Renal cortical epithelial cell (primary cell): ENCODE measurements at places on chromosomes 1 and 21.

DNA sequence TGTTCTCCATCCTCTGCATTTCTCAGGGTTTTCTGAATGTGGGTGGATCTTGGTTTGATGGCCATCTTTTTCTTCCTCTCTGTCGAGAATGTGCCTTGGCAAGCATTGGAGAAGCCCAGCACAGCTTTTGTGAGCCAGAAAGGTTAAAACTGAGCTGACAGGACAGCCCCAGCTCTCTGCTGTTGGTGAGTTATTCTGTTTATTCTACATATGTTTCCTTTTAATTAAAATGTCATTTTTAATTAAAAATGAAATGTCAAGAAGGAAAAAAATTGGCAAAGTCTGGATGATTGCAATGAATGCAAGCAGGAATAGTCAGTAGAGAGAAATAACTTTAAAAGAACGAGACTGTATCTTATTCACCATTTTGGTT is 325.8 kb downstream of the PTBP2 start:
- no peak for DNase-seq

DNA sequence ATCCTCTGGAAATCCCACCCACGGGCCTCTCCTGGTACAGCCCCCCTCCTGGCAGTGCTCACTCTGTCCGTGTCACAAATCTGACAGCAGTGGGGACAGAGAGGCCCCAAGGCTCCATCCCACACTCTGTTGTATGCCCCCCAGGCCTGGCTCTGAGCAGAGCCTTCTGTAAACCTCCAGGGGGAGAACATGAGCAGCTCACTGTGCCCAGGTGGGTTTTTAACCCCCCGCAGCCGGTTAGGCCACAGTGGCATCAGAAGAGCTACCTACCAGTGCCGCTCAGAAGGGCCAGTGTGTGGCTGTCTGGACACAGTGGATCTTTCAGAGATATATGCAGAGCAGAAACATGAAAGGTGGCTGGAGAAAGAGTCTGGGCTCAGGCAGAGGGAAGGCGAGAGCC is 12.0 kb upstream of the GPR153 start:
- DNase-seq, result no peak

- DNase-seq, result peak; percentile 88
Measured at GRCh38 chr1:223713546-223714420, 1.4 kb downstream of the CAPN2 start.

DNA sequence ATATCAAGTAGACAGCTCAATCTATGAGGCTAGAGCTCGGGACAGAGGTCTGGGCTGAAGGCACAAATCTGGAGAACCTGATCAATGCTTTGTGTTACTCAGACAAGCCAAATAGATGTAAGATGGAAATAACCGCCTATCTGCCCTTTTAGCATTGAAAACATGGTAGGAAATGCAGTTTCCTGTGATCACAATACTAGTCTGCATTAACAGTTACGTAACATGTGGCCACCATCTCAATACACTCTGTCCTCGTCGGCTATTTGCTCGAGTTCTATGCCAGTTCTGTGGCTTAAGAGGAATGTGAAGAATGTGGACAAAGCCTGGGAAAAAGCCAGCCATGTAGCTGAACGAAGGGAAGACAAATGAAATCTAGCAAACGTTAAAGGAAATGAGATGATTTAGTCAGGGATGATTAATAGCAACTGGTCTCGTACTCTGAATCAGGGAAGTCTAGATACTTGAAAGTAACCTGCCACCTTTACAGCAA is 73.3 kb downstream of the HSF2BP start:
- peak; percentile 100 for DNase-seq

GRCh38 chr1:226511296-226511695 is 37.3 kb upstream of the STUM start:
- no peak for DNase-seq

DNA sequence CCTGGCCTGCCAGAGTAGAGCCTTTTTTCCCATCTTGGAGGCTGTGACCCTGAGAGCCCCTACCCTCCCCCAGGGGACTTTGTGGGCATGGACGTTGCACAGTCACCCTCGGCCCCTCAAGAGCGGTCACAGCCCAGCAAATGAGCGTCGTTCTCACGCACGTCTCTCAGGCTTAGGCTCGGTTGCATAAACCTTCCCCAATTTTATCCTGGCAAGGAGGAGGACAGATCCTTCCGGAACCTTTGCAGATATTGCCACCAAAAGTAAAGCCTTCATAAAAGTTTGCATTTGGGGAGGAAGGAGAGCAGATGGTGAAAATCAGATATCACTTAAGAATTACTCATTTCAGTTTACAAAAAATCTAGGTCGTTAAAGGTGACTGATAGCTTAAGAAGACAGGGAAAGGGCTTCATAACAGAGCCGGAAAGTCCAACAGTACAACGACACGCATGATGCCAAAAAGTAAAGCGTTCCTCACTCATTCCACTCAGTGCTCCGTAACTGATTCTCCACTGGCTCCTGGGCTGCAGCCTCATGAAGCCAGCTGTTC is 29.3 kb downstream of the PDE9A start:
- DNase-seq, result no peak

GRCh38 chr21:17416139-17416538 is 96.7 kb upstream of the CXADR start:
- no peak for DNase-seq

- no peak for DNase-seq
Measured at GRCh38 chr1:176243746-176244145, 36.7 kb upstream of the COP1 start.

- DNase-seq, result no peak
Measured at GRCh38 chr1:84737590-84737989, 47.3 kb upstream of the SSX2IP start.

DNA sequence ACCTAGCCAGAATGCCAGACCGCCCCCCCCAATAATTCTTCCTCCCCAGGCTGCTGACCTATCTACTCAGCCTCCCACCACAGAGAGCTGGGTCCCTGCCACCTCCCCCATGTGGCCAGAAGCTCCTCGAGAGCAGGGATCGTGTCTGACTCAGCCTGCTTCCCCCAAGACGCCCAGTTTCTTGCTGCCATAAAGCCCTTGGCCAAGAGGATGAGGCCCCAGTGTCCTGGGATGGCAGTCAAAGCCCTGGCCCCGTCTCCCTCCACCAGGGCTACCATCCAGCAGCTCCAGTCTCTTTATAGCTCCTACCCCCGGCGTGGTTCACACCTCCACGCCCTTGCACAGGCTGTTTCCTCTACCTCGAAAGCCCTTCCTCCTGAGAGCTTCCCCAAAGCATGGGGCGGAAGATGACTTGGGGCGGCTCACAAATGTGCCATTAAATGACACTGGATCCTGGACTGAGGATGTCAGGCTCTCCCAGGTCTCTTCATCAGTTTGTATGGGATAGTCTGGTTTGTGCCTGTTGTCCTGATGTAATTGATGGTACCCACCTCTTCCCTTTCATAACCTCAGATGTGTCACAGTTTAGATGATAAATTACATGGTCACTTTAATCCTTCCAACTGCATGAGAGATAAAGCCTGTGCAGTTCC is 13.2 kb downstream of the ADGRB2 start:
- no peak for DNase-seq

GRCh38 chr1:201324821-201325677 is 41.7 kb downstream of the PKP1 start:
- no peak for DNase-seq

GRCh38 chr1:24173638-24174575 is 13.2 kb downstream of the IFNLR1 start:
- no peak for DNase-seq

DNA sequence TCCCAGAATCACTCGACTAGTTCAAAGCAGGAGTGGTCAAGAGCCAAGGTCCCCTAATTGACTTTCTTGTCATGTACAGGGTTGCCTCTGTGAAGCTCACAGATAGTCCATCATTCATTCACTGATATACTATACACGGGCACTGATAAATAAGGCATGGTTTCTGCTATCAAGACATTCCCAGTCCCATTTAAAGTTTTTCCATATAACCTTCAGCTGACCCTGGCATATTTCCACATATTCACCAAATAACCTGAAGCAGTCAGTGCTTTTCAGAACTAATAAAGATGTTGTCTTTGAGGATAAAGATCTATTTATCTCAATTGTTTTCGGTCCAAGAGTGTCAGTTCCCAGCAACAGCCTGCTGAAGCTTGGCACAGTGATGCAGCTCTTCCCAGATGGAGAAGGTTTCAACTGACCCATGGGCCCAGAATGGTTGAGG is 173.4 kb downstream of the ZZZ3 start:
- no peak for DNase-seq
